ENCODE measurements at places on chromosomes 6 and 20.

DNA sequence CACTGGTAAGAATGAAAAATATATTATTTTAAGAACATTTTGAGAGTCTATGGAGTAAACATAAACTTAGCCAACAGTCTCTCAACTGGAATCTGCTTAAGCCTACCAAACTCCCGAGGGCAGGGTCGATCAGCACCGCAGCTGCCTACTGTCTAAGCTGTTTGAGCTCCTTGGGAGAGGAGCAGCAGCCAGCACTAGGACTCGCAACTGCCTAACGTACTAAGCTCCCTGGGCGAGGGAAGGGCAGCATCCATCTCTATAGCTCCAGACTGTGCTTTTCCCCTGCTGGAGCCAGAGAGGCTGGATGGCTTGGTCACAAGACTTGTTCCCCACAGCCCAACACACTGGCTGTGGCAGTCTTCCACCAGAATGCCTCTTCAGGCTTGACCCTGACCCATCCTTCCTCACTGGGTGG is 96.4 kb downstream of the MOXD1 start:
- no peak for DNase-seq

GRCh38 chr20:39813190-39813829 is 851.2 kb downstream of the DHX35 start:
- DNase-seq, result no peak

DNA sequence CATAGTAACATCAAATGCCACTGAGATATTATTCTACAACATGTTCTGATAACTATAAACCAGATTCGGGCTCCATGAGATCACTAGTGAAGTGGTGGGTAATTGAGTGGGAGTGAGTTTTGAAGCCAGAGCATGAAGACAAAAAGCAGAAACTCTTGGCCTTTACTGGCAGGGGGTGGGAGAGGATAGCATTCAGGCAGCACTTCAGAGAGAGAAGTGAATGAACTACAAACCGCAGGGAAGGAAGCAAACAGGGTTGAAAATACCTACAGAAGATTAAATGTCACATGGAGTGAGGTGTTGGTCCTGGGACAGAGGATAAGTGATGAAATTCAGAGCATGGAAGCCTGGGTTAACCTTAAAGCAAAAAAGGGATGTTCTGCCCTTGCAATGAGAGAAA is 250.0 kb downstream of the EPM2A start:
- DNase-seq, result no peak

GRCh38 chr6:16758163-16758975 is 2.9 kb downstream of the ATXN1 start:
- no peak for DNase-seq

- DNase-seq, result no peak
Observed at GRCh38 chr20:20549267-20549612, 163.2 kb downstream of the RALGAPA2 start.

- no peak for DNase-seq
Observed at GRCh38 chr6:76240092-76240491, 167.6 kb upstream of the IMPG1 start.
